ENCODE measurements at places on chromosomes 6 and 20.

DNA sequence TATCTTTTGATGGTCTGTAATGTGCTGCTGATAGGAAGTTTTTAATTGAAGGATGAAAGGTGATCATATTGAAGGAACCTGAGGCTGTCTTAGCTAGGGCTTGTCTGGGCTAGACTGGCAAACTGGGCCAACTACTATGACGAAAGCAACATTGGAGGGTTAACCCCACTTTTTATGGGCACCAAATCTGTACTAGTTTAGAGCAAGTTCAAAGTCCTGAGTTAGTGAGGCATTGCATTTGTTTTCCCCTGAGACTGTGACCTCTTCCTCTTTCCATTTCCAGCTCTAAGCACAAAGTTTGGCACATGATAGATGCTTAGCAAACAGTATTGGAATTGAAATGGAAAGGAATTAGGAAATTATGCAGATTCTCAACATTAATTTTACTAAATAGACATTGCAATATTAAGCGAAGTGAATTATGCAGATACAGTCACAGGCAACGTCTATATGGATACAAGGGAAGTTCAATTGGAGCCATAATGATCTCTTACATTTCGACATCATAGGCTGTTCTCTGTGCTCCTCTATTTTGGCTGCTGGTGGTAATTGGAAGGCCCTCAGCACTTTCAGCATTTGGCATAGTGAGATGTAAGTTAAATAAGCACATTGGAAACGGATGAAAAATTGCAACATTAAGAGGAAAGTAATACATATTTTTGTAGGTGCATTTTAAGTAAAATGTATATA, 22.2 kb downstream of the CEP57L1 start:
- DNase-seq = no peak

GRCh38 chr6:38194282-38194572, 374.7 kb downstream of the ZFAND3 start:
- no peak for DNase-seq

GRCh38 chr6:37173493-37174195, 3.7 kb downstream of the PIM1 start:
- no peak for DNase-seq

- no peak for DNase-seq
Measured at GRCh38 chr6:125718109-125718508, 31.3 kb upstream of the HEY2 start.

DNA sequence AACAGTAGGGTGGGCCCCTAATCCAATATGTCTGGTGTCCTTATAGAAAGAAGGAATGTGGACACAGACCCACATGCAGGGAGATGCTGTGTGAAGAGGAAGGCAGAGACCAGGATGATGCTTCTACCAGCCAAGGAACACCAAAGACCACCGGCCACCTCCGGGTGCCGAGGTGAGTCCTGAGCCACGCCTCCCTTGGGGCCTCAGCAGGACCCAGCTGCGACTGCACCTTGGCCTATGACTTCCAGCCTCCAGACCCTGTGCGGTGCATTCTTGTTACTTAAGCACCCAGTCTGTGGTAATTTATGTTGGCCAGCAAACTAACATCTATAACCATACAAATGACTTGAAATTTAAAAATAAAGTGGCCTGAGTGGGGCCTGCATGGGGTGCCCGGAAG, 79.5 kb upstream of the QKI start:
- DNase-seq = no peak

GRCh38 chr6:169156793-169157147, 96.9 kb downstream of the THBS2 start:
- DNase-seq = no peak

DNA sequence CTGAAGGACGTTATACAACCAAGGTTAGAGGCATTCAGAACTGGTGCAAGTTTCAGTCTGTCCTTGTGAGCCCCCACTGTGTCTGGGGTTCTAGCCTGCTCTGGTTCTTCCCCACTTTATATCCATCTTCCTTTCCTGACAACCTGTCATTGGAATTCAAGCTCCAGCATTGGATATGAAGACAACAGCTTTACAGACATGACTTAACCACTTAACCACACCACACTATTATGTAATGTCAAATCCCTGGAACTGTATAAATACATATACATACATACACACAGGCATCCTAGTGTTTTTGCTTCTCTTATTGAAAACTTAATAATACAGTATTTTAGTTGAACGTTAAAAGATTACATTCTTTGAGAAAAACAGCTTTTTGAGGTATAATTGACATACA, 217.9 kb upstream of the SGK1 start:
- DNase-seq = no peak

DNA sequence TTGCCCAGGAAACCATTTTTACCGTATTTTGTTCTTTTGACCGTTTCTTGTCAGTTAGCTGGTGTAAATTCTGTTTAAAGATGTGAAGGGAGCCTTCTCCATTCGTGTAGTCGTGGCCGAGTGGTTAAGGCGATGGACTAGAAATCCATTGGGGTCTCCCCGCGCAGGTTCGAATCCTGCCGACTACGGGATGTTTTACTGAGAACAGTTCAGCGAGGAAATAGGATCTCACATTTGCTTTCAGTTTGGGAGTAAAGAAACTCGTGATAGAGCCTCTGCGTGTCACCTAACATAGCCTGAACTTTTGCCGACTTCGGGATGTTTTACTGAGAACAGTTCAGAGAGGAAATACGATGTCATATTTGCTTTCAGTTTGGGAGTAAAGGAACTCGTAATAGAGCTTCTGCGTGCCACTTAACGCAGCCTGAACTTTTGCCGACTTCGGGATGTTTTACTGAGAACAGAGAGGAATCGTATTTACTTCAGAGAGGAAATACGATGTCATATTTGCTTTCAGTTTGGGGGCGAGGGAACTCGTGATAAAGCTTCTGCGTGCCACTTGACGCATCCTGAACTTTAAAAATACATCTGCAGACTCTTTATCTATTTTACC, 5.9 kb upstream of the ZNF184 start:
- peak; percentile 89 for DNase-seq

DNA sequence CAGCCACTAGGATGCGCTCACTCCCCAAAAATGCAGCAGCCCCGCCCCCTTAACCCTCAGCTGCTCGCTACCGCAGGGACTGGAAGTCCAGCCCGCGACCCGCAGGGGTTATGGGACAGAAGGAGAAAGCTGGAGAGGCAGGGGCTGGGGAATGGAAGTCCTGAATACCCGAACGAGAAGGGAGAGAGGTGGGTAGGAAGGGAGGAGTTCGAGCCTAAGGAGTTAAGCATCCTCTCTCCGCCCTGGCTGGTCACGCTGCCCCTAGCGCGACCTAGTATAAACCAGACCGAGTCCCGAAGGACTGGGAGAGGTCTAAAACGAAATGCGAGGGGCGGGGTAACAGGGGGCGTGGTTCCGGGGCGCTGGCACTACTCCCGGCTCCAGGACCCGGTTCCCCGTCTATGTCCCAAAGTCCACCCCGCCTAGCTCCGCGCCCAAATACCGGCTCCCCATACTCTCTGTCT, 448 bp upstream of the DDAH2 start:
- peak; percentile 89 for DNase-seq

DNA sequence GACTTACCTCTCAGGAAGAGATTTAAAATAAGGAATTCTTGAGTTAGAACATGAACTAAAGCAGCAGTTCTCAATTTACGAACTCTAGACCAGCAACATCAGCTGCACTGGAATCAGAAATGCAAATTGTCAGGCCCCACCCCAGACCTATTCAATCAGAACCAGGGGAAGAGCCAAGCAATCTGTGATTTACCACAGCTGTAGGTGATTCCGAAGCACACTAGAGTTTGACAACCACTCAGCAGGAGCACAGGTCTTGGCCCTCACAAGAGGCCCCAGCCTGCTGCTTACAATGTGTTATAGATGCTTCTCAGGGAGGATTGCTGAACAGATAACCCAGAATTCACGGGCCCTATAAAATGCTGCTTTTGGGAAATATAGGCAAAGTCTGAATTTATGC, 279.2 kb downstream of the PTPRK start:
- no peak for DNase-seq

- DNase-seq = no peak
Measured at GRCh38 chr6:88119769-88120168, 46.4 kb downstream of the CNR1 start.

DNA sequence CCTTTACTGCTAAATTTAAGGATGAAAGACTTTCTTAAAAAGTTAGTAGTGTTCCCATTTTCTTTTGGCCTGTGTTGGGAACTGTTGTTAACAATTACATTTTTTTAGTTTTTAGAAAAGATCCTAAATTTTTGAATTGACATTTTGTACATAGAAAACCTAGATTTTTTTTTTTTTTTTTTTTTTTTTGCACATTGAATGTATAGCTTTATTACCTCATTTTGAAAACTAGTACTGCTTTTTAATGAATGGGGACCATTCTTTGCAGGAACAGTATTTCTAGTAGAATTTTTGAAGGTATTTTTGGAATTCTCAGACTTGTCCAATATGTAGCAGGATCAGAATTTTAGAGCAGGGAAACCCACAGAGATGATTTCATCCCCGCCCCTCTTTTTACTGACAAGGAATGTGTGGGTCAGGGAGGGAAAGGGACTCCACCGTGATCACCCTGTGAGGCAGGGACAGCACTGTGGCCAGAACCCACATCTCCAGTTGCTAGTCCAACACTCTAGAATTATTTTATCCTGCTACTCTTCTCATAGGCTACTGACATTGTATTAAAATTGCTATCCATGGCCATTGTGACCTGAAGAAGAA, 154.4 kb upstream of the SUPT3H start:
- DNase-seq = no peak

GRCh38 chr6:21438986-21439352, 154.6 kb upstream of the SOX4 start:
- DNase-seq = no peak

DNA sequence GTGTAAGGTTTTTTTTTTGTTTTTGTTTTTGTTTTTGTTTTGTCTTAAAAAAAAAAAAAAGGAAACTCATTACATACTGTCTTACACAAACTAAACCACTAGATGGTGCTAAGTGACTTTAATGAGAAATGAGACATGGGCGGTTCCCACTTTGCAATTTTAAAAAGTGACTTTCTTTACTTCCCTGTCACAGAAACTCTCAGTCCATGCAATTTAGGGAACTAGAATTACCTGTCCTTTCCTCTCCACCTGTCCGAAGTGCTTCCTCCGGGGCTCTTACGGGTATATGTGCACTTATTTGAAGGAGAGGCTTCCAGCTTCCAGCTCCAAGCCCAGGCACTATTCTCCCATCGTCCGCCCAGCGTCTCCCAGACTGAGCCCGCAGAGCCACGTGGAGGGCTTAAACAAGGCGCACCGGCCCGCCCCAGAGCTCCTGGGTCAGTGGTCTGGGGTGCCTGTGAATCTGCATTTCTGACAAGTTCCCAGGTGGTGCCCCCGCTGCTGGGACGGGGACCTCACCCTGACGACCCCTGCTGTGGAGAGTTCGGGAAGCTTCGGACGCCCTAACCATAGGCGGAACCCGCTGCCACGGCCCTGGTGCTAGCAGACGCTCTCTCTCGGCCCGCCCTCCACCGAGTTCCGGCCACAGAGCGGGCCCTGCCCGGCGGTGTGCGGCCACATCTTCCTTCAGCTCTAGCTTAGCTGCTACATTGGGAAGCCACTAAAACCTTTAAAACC, 26.1 kb downstream of the BFSP1 start:
- DNase-seq = peak; percentile 36

- DNase-seq = no peak
Measured at GRCh38 chr6:139308936-139309603, 17.3 kb upstream of the TXLNB start.

DNA sequence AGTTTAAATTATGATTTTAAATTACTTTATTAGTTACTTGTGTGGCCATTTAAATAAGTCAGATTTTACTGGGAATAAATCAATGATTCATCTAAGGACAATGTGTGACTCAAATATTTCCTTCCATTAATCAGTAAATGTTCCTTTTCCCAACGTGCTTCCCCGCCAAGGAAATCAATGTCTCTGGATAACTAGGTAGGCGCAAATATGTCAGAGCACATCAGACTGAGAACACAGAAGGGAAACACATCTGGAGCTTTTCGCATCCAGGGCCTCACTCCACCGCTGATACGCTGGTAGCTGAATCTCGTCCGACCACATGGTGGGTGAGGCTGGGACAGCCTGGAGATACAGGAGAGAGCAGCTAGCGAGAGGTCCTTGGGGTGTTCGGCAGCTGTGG, 56.4 kb upstream of the RPS6KA2 start:
- DNase-seq = no peak

- DNase-seq = no peak
Measured at GRCh38 chr20:46232539-46232938, 75.8 kb downstream of the CDH22 start.

DNA sequence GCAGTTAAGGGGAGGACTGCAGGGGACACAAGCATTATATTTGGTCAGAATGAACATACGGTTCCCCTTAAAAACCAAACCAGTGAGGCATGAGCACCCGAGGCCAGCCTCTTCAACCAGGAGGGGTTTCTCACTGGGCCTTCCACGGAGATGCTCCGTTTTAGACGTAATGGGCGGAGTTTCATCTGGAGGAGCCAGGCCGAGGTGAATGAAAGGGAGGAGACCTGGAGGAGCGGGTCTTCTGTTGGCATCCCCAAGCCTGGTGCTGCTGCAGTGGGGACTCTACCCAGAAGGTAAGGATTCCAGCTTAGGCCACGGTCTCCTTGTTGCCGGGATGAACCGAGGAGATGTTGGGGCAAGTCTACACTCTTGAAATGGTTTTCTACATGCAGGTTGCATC, 47.4 kb downstream of the ADNP start:
- no peak for DNase-seq

All from fibroblast of the conjunctiva (primary cell).